ENCODE measurements at places on chromosomes 11 and 22.

GRCh38 chr11:94934362-94934761, 39.0 kb downstream of the CWC15 start:
- no peak for DNase-seq

DNA sequence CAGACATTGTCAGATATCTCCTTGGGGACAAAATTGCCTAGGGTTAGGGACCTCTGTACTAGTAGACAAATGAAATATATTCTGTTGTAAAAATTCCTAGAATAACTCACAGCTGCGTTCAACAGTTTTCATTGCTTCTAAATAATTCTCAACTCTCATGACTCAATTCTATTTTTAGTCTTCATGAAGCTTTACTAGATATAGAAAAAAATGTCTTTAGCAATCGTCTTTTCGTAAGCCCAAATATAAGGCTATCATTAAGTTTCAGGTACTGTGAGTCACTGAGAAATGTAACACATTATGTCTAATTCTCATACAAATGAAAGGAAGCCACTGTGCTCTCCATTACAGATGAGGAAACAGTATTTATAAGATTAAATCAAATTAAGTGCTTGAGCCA, 6.4 kb downstream of the MMP12 start:
- DNase-seq, result no peak

- DNase-seq, result peak; percentile 22
These were observed 499 bp downstream of the ATL3 start for GRCh38 chr11:63670433-63671321.

DNA sequence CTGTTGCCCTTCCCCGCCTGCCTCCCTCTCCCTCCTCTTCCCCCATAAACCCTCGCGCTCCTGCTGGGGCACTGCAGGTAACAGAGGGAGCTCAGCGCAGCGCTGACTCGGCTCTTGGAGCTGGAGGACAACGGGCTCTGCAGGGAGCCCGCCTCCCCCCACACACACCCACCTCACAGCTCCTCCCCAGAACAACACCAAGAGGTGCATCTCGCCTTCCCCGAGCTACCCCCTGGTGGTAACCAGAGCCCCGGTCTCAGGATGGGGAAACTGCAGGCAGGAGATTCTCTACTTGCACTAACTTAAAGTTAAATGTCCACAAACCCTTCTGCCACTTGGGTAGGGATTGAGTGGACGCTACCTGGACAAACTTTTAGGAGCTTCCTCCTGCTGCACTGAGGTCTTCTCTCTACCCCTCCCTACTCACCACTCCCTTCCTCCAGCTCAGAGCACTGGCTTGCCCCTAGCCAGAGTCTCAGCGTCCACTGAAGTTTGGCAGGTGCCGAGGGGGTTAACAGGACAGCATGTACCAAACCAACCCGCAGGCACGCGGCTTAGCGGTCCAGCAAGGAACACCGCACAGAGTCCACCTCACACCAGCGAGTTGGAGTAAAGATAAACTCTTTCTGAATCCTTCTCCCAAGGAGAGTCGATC, 4.0 kb upstream of the SCN4B start:
- no peak for DNase-seq

DNA sequence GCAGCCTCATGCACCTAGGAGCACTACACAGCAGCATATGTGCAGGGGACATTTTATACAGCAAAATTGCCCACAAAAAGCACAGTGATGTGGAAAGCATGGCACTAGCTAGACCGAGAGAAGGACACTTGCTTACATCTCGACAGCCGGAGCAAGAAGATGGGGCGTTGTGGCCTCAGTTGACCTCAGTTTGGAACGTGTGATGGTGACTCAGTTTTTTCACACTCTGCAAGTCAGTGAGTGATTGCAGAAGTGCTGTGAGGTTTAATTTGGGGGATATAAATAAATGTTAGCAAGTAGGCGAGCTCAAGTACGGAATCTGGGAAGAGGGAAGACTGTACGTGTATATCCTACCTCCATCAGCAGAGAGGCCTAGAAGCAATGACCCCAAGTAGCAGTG, 23.3 kb downstream of the LRP5 start:
- DNase-seq, result no peak

- DNase-seq, result no peak
These were observed 5.4 kb upstream of the OR56A4 start for GRCh38 chr11:6012035-6012668.

DNA sequence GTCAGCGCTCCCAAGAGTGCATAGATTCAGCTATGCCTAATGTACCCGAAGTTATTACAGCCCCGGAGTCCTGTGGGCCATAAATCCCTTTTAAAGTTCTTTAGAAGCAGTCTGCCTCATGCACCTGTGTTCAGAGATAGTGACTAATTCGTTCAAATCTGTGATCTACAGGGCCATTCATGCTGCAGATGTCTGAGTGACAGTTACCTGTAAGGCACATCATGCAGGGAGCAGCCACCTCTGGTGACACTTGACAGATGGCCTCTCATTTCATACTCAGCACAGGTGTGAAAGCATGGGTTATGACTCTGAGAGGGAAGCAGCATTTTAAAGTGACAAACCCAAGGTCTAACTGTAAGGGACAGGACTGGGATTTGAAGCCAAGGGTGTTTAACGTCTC, 2.4 kb upstream of the E2F8 start:
- DNase-seq, result no peak

DNA sequence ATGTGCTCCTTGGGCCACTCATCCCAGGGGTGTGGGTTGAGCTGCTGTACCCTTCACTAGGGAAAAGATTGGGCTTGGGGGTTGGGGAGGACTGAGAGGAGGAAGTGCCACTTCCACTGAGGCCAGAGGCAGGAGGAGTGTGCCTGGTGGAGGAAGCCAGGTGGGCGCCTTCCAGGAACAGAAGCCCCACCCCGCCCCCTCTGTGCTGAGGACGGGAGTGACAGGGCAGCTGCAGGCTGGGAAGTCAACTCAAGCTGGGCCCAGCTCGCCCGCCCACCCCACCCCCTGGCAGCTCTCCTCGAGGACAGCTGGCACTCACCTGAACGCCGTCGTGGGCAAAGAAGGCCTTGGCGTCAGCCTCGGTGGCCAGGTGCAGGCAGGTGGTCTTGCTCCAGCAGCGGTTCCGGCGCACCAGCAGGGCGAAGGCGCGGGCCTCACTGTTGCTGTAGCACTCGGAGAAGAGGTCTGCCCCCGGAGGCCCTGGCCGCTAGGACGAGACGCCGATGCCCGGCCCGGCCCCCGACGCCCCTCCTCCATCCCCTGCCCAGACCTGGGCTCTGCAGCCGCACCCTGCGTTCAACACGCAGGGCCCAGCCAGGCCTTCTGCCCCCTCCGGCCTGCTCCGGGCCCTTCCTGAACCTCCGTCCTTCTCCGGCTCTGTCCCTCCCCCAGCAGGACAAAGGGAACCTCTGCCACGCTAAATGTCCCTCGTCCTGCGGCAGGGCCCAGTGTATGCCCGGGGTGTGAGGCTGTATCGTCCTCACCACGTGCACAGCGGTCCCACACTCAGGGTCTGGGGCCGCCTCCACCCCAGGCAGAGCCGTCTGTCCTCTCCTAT, 13.4 kb downstream of the TSSC4 start:
- no peak for DNase-seq

DNA sequence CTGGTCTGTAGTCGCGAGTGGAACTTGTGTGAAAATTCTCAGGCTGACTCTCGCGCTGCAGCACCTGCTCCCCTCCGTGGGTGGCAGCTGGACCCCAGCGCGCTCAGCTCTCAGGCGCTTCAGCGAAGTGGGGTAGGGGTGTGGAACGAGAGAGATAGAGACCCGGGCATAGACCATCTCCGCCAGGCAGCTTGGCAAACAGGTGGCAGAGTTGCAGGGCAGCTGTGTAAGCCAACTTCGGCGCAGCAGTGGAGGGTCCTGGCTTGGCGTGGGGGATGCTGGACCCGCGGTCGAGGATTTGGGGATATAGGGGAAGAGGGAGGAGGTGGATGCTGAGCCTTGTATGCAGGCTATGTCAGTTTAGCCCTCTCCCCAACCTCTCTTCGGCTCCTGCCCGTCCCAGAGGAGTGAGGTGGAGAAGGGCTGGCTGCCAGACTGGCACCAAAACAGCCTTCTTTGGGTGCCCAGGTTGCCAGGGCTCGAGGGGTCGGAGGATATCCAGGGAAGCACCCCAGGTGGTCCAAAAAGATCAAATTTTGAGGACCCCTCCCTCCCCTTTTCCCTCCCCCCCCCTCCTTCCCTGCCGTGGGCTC, 746 bp upstream of the CALCB start:
- no peak for DNase-seq

- DNase-seq, result no peak
These were observed 714.4 kb downstream of the METTL15 start for GRCh38 chr11:28822576-28822975.

- DNase-seq, result no peak
These were observed 98.3 kb upstream of the ZC3H12C start for GRCh38 chr11:109994907-109995306.

DNA sequence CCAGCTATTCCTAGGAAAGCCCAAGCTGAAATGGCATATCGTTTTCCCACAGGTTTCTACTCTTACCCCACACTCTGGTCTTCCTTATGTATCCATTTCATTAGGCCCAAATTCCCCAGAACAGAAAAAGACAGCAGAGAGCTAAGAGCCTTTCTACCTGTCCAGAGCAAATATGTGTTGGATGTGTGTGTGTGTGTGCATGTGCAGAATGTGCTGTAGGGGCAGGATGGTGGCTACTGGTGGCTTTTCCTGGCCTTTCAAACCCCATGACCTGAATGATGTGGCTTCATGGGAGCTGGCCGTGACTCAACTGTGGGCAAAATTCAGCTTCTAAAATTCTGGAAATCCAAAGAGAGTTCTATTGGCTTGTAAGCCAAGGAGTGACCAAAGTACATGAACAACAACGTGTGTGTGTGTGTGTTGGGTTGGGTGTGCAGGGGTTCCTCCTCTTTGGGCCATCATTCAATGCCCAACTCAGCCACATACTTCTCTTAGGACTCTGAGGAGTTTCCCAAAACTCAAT, 421.4 kb upstream of the CADM1 start:
- no peak for DNase-seq

- no peak for DNase-seq
These were observed 31.9 kb downstream of the ANKK1 start for GRCh38 chr11:113419454-113420003.

- no peak for DNase-seq
These were observed 512 bp downstream of the TOLLIP start for GRCh38 chr11:1308743-1309497.

GRCh38 chr11:84590106-84590505, 1037.0 kb downstream of the DLG2 start:
- no peak for DNase-seq

DNA sequence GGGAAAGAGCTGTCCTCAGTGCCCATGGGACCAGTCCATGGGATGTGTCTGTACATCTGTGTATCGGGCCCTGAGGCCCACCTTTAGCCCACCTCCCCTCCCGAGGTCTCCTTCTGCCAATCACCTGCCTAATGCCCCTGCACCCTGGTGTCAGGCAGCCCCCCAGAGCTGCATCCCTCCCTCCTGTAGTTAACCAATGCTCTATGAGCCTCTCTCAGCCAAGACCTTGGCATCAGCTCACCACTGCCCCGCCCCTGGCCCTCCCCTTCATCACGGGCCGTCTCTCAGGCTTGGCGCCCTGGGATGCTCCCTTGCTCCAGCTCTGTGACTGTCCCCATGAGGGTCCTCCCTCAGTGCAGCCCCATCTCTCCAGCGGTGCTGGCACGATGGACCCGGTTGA, 18.5 kb downstream of the MGAT3 start:
- no peak for DNase-seq

- no peak for DNase-seq
These were observed 180.8 kb downstream of the DBX1 start for GRCh38 chr11:19979519-19979845.

GRCh38 chr11:95364324-95365295, 133.6 kb upstream of the SESN3 start:
- no peak for DNase-seq

GRCh38 chr11:3134651-3135480, 30.2 kb downstream of the OSBPL5 start:
- DNase-seq, result no peak

GRCh38 chr11:16982809-16983208, 31.4 kb downstream of the PLEKHA7 start:
- DNase-seq, result no peak

- DNase-seq, result no peak
These were observed 38.3 kb downstream of the IRAG1 start for GRCh38 chr11:10655227-10655626.

DNA sequence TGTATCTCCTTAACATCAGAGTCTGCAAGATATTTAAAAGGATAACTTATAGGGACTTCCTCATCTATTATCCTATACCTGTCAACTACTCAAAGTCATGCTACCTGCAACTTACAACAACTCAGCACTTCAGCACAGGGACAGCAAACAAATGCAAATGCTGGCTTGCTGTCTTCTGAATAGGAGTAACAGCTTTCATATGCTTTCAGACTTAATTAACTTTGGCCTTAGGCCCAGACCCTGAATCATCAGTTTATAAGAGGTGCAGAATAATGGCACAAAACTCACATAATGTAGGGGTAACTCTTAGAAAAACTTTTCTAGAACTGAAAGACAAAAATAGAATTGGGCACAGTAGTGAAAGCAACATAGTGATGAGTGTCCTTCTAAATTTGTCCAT, 953.4 kb downstream of the DLG2 start:
- DNase-seq, result no peak

DNA sequence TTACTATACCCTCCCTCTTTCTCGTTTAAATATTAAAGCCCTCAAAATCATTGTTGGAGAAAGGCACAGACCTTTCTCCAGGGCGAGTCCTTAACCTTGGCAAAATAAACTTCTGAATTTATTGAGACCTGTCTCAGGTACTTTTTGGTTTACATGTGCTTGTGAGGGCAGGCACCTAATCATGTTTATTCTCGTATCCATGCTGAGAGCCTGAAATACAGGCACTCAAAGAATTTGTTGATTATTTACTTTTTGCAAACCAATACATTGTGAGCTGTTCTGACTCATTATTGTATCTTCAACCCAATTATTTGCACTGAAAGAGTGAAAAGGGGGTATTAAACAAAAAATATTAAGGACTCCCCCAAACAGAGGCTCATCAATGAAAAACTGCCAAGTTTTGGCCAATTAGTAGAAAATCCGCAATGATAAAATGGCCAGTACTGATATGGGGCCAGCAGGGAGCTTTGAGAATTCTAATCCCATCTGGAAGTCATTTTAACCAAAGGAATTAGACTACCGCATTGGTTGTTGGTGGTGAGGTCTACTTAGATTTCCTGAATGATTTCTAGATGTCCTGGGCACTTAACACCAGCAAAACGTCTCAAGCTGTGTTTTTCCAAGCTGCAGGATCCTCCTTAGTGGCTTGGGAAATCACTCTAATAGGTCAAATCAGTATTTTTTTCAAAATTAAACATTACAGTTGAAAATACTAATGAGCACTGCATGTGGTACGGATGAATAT, 157.3 kb downstream of the SWAP70 start:
- no peak for DNase-seq

DNA sequence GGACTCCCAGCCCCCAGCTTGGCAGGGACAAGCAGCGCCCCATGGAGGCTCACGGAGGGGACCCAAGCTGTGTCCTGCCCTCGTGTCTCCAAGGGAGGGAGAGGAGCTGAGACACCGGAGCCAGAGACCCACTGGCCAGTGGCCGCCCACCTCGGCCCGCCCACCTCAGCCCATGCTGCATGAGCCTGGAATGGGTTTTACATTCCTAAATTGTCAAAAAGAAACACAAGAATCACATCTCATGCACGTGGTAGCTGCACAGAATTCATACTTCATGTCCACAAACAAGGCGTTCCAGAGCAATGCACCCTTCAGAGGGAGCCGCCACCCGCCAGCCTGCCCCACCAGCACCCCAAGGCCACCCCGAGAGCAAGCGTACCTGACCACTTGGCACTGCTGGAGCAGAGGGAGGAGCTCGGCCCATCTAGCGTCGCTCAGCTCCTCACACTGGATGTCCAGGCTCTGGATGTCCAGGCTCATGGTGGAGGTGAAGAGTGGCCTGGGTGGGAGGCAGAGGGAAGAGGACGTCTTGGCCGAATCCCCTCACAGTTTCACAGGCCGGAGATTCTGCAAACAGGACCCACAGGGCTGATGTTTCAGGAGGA, 5.3 kb downstream of the RNH1 start:
- no peak for DNase-seq
